Activated CD4-positive, alpha-beta T cell treated with anti-CD3 and anti-CD28 coated beads for 48 hours (primary cell): ENCODE measurements at places on chromosomes 11 and 22.

GRCh38 chr11:9817191-9817590 lies 153.3 kb downstream of the SWAP70 start:
- no peak for DNase-seq

DNA sequence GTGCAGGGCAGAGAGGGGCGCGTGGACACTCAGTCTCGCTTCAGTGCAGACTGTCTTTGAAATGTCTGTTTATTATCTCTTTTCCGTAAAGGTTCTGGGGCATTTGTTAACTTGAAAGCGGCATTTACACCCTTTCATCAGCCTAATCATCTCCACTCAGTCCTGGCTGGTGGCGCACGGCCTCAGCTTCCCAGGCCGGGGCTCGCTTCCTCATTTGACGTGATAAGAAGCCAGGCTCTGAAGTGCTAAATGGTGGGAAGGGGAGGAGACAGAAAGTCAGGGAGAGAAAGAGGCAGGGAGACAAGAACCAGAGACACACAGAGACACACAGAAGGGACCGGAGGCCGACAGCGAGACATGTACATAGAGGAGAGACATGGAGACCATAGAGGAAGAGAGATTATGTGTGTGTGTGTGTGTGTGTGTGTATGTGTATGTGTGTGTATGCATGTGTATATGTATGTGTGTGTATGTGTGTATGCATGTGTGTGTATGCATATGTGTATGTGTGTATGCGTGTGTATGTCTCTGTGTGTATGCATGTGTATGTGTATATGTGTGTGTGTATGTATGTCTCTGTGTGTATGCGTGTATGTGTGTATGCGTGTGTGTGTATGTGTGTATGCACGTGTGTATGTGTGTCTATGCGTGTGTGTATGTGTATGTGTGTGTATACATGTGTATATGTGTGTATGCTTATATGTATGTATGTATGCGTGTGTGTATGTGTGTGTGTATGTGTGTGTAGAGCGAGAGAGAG lies 101.5 kb downstream of the ST3GAL4 start:
- DNase-seq: no peak

DNA sequence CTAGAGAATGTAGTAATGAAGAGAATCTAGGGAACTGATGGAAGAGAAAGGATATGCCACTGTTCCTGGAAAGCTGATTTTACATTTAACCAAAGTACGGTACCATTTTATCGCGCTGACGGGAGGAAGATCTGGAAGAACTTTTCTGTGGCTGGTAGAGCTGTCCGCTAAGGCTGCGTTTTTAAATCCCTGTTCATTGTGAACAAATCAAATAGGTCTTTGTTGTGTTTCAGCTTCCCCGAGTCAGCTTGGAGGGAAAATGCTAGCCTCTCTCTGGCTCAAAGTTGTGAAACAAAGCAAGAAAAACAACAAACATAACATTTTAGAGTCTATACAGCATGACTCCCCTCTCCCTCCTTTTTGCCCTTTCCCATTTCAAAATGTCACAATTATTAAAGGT lies 34.4 kb downstream of the FBXO7 start:
- DNase-seq: no peak

GRCh38 chr22:41780746-41781505 lies 19.6 kb upstream of the CCDC134 start:
- DNase-seq: peak; percentile 93

DNA sequence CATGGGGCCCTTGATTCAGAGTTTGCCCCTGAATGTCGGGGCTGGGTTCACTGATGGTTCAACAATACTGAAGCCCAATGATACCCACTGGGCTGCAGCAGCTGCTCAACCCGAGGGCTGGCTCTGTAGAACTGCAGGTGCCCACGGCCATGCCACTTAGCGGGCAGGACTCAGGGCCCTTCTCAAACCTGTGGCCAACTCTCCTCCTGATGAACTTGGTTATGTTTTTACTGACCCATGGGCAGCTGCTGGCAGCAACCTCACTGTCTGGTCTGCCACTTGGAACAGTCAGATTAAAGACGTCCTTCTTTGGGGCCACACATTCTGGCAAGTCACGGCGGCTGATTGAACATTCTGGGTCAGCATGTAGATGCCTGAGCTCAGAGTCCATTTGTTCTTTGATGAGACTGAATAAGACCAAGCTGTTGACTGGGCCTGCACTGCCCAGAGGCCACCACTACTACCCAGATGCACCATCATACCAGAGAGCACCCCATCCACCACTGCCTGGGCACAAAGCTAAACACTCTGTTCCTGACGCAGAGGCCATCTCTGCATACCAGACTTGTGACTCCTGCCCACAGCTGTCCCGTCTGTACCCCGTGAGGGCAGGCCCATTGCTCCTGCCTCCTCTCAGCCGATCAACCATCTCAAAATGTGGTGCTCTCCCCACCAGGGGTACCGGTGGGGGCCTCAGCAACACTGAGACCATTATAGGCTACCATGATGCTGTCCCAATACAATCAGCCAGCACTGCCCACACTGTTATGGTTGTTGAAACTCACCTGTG lies 67.8 kb downstream of the SHANK2 start:
- no peak for DNase-seq

GRCh38 chr11:84165139-84165538 lies 879.0 kb upstream of the CCDC90B start:
- DNase-seq: no peak

DNA sequence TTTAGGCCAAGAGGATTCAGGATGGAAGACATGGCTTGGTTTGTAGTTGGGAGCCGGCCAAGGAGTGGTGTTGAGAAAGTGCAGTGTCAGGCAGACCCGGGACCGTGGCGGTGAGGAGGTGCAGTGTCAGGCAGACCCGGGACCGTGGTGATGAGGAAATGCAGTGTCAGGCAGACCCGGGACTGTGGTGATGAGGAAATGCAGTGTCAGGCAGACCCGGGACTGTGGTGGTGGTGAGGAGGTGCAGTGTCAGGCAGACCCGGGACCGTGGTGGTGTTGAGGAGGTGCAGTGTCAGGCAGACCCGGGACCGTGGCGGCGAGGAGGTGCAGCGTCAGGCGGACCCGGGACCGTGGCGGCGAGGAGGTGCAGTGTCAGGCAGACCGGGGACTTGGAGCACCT lies 59.7 kb downstream of the LRP5 start:
- no peak for DNase-seq

- no peak for DNase-seq
Measured at GRCh38 chr11:76334826-76335389, 46.0 kb downstream of the THAP12 start.

DNA sequence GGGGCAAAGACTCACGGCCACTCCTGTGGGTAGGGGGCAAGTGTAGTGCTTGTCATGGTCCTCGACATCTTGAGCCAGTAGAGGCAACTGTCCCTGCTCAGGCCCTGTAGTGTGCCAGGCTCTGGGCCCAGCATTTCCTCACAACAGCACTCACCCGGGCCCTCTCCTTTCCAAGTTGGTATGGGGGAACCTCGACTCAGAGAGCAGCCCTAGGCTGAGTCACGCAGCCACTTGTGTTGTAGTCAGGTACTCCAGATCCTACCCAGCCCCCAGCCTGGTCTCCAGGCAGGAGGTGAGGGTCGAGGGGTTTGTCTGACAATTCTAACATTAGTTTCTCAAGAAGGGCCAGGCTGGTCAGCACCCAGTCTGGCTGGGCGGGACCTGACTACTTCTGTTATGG lies 4.1 kb downstream of the RELT start:
- DNase-seq: no peak

- DNase-seq: no peak
Measured at GRCh38 chr11:42631220-42631843, 680.5 kb upstream of the API5 start.

- DNase-seq: no peak
Measured at GRCh38 chr22:30637701-30638114, 2.1 kb downstream of the SLC35E4 start.

GRCh38 chr22:37443977-37444376 lies 16.7 kb upstream of the ELFN2 start:
- no peak for DNase-seq

DNA sequence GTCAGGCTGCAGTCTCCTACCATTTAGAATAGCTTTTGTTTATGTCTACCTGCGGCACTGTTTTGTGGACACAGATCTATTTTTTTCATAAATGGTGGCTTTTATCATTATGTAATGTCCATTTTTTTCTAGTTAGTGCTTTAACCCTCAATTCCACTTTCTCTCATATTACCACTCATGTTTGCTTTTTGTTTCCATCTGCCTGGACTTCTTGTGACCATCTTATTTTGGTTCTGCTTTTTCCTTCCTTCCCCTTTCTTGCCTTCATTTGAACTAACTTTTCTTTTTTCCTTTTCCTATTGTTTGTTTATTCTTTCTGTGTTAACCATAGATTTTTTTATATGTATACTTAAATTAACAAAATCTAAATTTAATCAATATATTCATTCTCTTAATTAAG lies 98.5 kb upstream of the SLC22A12 start:
- no peak for DNase-seq

- peak; percentile 57 for DNase-seq
Measured at GRCh38 chr11:117456027-117456720, 128.5 kb downstream of the CEP164 start.

GRCh38 chr11:11291041-11292015 lies 61.7 kb downstream of the CSNK2A3 start:
- no peak for DNase-seq

DNA sequence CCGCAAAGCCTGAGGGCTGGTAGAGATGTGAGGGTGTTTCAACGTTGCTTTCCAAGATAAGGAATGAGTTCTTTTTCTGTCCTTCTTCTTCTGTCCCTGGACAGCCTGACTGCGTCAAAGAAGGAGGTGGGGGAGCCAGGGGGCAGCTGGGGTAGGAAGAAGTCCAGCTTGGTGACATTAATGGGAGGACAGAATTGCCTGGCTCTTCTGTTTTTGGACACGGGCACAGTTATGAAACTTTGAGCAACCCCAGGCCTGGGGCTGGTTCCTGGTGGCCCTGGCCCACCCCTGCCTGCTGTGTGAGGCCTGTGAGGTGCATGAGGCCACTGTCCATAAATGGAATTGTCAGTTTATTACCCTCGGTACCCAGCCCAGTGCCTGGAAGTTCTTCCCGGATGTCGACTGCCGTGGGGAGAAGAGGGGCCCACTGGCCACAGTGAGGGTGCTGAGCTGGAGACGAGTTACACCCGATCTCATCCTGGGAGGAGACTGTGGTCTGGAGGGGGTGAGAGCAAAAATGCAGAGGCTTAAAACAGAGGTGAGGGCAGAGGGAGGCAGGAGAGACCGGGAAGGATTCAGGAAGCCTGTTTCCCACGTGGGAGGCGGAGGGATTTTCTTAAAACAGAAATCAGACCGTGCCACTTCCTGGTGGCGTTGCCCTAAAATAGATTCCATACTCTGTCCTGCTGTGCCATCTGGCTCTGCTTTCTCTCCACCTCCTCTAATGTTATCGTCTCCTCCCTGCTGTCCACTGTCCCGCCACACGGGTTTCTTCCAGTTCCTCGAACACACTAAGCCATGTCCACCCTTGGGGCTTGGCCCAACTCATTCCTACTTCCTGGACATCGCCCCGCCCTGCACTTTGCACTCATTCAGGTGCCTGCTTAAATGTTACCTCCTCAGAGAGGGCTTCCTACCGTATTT lies 59.7 kb upstream of the RASD2 start:
- DNase-seq: no peak

DNA sequence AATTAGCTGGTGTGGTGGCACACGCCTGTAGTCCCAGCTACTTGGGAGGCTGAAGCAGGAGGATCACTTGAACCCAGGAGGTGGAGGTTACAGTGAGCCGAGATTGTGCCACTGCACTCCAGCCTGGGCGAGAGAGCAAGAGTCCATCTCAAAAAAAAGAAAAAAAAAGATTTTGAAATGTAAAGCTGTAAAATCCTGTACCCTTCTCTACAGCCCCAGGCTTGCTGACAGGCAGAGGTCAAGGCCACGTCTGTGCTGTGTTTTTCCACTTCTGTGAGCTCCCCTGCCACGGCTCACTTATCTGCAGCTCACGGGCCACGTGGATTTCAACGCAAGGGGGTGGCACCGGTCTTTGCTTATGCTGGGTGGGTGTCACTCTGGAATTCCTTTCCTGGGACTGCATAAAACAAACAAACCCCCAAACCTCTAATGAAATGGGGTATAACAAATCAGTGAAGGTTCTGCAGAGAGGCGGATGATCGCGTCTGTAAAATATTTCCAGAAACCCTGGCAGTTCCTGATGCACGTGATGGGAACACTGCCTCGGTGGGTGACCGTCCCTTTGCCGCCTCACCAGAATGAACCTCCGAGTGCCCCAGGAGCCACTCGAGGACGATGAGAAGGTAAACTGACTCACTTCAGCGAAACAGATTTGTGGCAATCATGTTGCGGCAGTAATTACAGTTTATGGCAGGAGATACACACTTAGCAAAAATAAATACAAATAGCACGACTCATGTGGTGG lies 44.0 kb upstream of the ATXN10 start:
- DNase-seq: no peak

DNA sequence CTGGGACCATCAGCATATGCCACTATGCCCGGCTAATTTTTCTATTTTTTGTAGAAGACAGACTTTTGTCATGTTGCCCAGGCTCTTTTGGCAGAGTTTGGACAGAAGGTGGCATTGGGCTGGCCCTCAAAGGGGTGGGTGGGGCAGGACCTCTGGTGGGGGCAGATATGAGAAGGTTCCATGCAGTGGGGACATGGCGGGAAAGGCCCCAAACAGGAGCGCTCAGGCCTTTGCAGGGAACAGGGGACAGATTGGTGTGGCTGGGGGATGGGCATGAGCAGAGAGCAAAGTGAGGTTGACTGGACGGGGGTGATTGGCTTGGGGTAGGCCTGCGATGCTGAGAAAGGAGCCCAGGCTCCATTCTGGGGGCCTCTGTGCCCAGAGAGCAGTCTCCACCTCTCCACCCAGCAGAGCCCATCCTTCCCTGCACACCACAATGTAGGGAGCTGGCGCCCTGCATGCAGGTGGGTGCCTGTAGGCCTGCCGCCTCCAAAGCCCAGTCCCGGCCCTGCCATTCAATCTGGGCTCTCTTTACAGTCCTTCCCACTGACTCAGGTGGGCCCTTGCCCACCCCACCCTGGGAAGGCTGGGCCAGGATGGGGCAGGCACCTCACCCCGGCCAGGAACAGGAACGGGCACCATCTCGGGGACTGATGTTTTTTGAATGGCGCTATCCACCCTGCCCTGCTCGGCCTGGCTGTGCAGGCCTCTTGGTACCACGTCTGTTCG lies 98.7 kb downstream of the MORC2 start:
- DNase-seq: no peak

DNA sequence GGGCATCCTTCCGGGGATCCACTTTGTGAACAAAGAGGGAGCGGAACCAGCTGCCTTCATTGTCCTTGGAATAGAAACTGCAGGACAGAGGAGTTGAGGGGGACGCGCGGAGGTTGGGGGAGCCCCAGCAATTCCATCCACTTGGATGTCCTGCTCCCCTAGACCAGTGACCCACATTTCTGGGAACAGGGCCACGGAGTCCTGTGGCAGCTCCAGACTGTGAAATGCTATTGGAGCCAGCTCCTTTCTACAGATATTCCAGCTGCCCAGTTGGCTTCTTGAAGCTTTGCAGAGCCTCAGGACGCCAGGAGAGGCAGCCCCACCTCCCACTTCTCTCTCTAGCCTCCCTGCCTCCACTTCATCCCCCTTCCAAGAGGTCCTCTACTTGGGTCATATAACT lies 10.5 kb downstream of the NIPSNAP1 start:
- DNase-seq: no peak

DNA sequence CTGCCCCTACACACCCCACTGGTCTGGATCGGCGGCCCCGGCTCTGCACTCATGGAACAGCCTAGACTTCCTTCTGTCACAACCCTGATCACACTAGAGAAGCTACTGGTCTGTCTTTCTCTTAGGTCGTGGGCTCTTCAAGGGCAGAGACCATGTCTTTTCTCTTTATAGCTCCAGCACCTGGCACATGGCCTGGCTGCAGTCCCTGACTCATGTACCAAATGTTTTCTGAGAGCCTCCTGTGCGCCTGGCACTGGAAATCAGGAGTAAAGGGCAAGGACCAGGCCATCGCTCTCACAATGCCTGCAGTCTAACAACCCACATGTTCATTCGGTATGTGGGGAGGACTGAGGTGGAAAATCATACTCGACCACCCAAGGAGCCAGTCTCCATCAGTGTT lies 7.5 kb downstream of the ASCC2 start:
- no peak for DNase-seq
